ENCODE measurements at places on chromosomes 5 and 9.

GRCh38 chr5:164354139-164354751 lies 848.8 kb downstream of the MAT2B start:
- no peak for DNase-seq

DNA sequence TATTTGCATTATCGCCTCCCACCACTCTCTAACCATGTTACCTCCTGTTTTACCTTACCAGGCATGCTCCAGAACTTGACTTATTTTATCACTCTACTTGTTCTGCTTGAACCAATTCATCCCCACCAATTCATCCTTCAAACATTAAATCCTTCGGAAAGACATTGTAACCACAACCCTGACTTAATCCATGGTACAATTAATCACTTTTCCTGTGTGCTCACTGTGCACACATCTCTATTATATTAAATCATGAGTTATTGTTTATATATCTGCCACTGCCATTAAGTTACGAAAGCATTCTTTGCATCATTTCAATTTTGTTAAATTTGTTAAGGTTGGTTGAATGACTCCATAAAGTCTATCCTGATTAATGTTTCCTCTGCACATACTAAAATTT lies 7.4 kb upstream of the C5orf46 start:
- no peak for DNase-seq

DNA sequence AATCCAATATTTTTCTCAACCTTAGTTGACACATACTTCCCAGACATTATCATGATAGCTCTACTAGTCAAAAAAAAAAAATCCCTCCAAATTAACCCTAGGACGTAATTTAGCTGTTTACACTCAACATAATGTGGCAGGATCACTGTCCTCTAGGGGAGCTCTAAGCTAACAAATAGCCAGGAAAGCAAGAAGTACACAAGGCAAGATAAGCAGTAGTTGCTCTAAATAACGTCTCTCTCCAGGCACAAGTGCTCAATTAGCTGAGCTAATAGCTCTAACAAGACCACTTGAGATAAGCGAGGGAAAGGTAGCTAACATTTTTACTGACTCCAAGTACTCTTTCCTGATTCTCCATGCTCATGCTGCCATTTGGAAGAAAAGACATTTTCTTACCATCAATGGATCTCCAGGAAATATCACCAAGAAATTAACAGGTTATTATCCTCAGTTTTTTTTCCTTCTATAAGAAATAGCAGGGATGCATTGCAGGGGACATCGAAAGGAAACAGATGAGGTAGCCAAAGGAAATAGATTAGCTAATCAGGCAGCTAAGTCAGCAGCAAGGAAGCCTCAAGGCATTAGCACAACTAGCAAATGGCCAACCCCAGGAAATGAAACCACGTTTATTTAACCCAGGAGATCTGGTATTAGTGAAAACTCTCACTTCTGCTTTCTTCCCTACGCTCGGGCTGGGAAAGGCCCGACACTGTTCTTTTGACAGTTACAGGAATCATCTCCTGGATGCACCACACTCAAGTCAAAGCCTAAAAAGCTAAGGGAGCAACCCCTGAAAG lies 614.1 kb downstream of the PTPRD start:
- DNase-seq, result peak; percentile 39

DNA sequence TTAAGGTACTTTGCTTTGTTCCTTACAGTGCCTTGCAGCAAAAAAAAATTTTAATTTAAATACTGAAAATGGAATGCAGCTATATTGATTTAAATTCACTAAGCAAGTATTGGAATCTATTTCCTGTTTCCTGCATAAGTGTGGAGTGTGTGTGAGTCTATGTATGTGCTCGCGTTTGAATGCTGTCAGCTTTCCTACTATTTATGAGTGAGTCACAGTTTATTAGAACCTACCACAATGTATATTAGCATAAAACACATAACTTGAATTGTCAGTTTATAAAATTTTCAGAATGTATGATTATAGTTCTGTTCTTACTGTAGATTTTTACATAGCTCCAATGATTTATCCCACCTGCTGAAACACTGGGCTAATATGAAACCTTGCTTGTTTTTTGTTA lies 302.1 kb downstream of the NR2F1-AS1 start:
- DNase-seq, result no peak

All from NCI-H2081 (cell line).